ENCODE measurements at places on chromosomes 6 and 20.

GRCh38 chr6:104187616-104188015, 672.1 kb downstream of the HACE1 start:
- no peak for DNase-seq

DNA sequence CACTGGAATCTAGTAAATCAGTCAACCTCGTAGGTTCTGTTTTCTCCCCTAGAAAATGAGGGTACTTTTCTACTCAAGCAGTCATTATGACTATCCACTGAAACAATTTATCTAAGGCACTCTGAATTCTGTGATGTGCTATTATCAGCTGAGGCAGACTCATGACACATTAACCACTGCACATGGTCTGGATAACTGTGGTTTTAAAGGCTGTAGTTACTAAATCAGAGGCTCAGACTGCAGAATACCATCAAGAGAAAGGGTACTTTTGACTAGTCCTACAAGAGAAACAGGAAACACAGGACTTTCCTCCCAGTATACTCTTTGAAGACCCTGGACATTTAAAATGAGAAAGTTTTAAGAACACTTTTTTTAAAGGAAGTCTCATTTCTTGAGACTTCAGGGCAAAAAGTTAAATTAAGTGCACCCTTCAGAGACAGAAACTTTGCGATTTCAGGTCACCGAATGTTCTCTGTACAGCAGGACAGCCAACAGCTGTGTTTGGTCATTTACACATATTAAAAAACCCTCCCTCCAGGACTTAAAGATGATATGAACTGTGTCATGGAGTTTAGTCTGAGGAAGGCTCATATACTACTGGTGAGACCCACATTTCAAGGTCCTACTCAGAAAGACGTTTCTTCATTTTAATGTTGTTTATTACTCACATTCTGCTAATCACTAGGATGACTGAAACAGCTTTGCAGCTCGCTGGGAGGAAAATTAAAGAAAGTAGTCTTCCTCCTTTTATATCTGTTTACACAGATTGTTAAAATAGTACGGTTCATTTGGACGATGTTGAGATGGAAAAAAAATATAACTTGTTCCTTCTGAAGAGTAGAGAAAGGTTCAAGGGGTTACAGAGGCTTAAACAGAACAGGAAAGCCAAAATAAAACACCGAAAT, 19.9 kb downstream of the ATXN1 start:
- no peak for DNase-seq

DNA sequence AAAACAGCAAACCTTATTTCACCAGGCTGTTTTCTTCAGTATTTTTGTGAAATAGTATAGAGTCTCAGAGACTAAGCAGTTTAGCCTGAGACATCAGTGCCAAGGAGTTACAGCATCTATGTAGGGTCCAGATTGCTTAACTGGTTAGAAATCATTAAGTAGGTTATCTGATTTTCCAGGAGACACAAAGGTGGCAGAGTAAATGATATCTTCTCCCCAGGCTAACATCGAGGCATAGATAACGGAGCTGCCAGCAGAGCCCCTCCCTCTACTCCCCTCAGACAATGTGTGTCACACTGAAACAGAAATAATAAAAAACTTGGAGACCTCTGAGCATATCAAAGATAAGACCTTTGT, 473.0 kb upstream of the CITED2 start:
- DNase-seq, result no peak

GRCh38 chr6:18019539-18020534, 32.4 kb upstream of the KIF13A start:
- no peak for DNase-seq

- no peak for DNase-seq
Measured at GRCh38 chr6:43921548-43922425, 151.8 kb downstream of the VEGFA start.

DNA sequence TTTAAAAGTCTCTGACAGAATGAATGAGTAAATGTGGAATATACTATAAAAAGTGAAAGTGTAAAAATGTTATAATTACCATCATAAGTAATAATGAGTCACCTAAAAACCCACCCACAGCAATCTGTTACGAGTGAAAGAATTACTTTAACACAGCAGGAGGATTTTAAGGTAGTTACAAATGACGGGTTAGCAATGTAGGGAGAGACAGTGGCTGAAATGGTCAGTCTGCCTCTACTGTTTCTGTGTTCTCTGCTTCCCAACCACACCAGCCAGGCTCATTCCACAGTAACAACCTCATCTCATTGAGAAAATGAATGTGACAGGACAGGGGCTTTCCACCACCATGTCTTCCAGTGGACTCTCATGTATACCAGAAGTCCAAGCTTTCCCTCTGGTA, 124.4 kb upstream of the KCNK16 start:
- DNase-seq, result no peak

DNA sequence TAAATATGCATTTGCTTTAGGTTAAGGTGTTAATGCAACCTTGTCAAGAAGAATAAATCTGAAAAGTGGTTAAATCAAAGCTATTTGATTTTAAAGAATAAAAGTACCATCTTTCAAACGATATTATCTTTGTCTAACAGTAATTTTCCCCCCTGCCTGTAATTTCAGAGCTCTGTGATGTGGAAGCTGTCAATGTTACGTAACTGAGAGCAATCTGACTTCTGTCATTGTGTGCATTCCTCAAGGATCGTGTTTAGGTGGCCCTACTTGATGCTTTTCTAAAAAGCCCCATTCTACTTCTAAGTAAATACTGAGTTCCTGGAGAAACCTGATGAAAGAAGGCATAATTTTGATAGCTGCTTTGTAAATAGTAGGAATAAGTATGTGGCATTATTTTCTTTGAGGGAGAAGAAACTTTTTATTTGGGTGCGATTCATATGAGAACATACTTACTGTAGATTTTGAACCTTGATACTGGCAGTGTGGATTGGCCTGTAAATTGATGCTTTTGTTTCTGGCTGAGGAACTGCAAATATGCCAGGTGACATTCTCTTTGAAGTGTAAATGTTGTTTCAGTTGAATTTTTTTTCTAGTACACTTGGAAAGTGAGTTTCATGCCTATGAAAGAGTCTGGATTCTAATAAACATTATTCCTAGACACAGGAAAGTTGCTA, 529.6 kb upstream of the FLRT3 start:
- no peak for DNase-seq

Data from stimulated activated CD4-positive, alpha-beta T cell treated with anti-CD3 and anti-CD28 coated beads, Interleukin-2, amount 100 ng/mL, for 4 hours (primary cell).